ENCODE measurements at places on chromosomes 2 and 18.
A peak's percentile ranks its signal among the peaks of the same experiment; 100 is the strongest.

DNA sequence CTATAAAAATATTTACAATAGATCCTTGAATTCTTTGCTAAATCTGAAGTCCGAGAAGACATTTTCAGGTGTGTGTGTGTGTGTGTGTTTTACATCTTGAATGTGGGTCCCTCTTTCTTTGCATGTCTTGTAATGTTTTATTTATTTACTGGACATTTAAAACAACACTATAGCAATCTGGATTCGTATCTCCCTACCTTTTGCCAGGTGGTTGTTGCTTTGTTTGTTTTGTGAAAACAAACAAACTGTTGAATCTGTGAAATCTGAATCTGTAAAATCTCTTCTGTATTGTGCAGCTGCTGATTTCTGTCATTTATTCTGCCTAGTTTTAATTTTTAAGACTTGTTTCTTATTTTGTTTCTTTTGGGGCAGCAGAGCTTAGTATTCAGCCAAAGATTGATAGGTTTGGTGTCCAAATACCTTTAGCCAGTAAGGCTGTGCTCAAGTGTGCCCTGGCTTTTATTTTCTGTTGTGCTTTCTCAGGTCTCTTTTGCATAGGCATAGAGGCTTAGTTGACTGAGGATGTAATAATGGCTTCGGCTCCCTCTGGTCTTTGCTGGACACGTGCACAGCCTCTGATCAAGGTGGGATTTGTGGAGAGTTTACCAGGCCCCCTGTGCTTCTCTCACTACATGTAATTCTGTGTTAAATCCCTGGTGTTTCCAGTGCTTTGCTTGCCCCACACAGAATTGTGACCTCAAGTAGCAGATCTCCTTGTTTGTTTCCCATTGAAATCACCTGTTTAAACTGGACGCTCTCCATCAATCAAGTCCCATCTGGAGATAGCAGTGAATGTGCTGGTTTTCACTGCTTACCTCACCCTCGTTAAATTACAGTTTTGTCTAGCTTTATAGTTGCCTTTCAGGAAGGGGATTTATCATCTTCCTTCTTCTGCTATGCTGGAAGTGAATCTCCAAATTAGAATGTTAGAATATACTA, 71.1 kb downstream of the BIRC6 start:
- no peak for DNase-seq

DNA sequence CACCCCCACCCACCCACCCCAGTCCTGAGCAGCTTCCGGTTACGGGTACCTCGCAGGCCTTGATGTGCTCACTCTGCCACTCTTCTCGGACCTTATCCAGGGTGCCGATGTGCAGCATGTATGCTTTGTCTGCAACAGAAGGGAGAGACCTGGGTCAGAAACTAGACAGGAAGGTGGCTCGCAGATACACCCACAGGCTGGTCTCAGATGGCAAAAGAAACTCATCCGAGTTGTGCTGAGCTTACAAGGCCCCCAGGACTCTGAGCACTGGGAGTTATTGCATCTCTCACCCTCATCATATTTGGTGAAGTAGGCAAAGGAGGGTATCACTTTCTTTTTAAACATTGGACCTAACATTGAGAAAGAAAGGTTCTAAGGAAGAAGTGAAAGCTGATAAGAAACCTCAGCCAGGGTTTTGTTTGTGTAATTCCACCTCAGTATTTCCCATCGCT, 30.6 kb upstream of the EPG5 start:
- DNase-seq: peak; percentile 4

DNA sequence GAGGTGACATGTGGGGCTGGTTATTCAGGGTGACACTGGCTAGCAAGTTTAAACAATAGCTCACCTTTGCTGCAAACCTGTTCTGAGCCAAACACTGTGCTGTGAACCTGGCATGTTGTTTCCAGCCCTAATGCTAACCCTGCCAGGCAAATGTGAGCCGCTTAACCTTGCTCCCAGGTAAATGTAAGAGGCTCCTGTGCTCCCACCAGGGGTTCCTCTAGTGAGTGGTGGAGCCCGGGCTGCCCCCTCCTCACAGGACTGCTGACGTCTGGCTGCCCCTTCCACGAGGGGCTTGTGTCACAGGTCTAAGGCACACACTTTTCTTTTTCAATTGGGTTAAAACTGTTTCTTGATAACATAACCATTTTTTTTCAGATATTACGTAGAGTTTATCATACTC, 223.7 kb downstream of the DCDC2C start:
- DNase-seq: no peak

- no peak for DNase-seq
Observed at GRCh38 chr2:237931205-237931721, 35.6 kb upstream of the UBE2F start.

- no peak for DNase-seq
Observed at GRCh38 chr2:187581125-187581896, 27.1 kb upstream of the TFPI start.

DNA sequence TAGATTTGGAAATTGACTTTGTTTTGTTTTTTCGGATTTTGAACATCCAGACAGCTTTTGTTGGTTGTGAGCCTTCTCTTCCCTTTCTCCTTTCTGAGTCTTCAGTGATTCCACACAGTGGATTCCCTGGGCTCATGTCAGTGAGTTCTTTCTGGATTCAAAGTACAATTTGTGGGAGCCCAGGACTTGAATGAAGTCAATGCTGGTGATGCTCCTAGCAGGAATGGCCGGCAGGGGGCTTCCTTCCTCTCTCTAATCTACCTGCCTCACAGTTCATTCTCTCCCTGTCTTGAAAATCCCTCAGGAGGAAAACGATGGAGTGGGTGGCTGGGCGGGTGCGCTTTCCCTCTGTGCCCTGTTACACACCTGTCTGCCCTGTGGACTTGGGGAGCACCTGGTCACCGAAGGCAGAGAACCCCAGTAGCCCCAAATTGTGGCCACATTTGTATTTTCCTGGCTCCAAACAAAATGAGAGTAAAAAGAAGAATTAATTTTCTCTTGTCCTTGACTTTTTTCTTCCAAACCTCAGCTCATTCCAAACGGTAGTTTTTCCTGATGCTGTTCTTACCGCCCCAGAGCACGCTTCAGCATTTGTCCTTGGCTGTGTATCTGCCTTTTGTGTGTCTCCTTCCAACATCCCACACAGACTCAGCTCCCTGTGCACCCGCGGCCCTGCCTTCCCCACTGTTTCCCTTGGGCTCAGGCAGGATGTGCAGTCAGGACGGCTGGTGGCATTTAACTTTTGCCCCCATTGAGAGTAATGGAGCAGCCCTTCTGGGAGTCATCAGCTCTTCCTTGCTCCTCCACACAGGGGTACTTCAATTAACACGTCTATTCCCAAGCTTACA, 86.6 kb downstream of the MARCO start:
- DNase-seq: no peak

DNA sequence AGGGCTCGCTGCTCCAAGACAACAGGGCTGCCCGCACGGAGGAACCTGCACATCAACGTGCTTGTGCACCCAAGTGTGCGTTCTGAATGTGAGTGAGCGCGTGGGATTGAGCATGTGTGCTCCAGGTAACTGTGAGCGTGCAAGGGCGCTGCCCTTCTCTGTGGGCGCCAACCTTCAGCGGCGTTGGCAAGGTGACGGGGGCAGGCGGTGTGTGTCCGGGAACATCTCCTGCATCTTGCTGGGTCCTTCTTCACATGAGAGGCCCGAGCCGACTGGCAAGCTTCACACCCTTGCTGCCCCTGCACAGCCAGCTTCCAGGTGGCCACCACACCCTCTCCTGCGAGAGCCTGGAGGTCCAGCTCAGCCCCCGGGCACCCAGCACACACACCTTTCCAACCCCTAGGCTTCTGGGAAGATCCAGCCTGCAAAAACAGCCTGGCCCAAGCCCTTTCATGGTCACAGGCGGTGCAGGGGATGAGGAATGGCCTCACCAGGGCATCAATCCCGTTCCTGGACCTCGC, 220.9 kb downstream of the HDAC4 start:
- no peak for DNase-seq

GRCh38 chr2:233240897-233241296, 10.6 kb upstream of the ATG16L1 start:
- peak; percentile 9 for DNase-seq

DNA sequence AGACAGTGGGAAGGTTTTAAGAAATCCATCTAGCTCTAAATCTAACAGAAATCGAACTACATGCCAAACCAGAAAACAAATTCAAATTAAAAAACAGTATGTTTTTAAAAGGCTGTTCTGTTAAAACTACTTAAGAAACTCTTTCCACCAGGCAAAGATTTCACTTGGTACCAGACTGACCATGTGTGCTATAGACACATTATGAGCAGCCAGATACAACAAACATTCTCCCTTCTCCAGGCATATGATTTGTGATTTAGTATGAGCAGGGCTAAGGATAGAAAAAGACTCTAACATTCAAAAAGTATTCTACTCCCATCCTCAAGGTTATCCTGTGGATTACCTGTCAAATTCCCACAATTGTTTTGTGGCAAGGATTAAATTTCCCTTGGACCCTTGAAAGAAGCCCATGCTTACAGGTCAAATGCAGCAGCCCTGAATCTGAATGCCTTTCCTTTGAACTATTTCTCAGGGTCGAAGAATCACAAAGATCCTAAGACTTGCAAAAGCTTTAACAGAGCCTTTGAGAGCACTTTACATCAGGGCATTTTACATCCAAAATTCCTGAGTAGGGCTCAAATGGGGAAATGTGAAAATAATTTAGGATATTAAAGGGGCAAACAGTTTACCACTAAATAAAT, 42.5 kb upstream of the TTC32 start:
- DNase-seq: no peak

DNA sequence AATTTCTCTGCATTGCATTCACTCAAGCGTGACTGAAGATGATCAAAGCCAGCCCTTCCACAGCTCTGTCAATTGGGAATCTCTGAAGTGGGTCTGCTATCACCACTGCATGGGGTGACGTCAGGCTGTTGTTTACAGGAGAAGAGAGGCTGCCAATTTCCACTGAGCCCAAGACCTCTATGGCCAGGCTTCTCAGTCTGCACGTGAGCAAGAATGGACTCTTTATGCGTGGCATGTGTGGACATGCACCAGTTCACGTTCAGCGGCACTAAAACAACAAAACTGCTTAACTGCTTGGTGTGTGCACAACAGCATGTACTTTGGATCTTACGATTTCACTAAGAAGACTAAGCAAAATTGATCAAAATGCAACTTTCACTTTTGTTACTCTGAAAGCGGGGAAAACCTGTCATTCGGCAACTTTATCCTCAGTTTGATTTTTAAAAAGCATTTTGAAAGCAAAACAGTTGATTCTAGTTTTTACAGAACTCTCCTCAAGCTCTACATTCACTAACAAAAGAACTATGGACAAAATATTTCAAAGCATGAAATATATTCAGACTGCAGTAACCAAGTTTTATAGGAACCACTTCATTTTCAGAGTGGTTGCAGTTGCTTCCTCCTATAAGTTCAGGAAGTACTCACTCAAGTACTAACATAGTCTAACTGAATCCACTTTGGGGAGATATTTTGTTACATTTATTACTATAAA, 77.0 kb upstream of the SERTAD2 start:
- DNase-seq: no peak

DNA sequence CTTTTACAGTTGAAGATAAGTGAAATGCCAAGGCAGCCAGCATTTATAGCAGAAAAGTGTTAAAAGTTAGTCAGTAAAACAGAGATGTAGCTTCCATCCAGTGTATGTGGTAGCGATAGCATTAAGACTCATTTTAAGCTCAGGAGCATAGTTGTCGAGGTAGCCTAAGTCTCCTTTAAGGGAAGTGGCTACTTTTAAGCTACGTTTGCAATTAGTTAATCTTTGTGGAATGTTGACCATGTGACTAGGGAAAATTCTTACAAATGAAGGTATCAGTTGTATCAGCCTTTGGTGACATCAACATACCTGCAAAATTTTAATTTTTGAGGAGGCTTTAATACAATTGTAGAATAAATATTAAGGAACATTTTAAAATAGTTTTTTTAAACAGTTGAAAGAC, 61.9 kb downstream of the LHCGR start:
- no peak for DNase-seq

DNA sequence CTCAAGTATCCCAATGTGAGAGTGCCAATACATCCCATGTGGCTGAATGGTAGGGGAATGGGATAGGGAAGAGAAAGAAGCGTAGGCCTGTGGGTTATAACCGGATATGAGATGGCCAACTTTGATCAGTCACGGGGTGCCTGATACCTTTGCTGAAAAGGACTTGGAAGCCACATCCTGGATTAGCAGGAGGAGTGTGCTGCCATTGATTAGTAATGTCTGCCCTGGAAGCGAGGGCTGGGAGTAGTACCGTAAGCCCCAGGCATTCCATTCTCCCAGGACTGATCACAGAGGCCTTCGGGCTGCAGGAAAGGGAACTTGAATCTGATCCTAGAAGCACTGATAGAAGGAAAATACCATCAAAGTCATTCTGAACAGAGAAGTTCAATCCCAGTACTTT, 218.5 kb downstream of the TFCP2L1 start:
- DNase-seq: no peak

Measured in stimulated activated CD4-positive, alpha-beta T cell treated with anti-CD3 and anti-CD28 coated beads, Interleukin-4, amount 100 ng/mL, for 4 hours (primary cell).